Stimulated activated CD8-positive, alpha-beta memory T cell treated with anti-CD3 and anti-CD28 coated beads, Interleukin-4, amount 100 ng/mL, for 48 hours (primary cell): ENCODE measurements at places on chromosomes 6 and 20.

DNA sequence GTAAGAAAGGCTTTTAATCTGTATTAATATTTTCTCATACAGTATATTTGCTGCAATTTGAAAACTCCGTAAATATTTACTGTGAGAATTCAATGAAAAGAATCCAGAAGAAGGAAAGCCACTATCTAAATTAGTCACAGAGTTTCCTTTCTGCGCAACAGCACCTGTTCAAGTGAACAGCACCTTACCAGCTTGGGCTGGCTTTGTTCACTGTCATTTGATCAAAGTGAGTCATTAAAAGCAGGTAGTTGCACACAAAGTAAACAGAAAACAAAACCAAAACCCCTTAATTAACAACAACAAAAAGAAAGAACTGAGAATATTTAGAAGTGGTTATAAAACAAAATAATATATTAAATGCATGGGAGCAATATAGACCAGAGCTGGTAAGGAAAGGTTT, 12.8 kb downstream of the SMLR1 start:
- no peak for DNase-seq

- DNase-seq, result no peak
Measured at GRCh38 chr20:29874476-29875202, 1382.8 kb upstream of the DEFB115 start.

- DNase-seq, result no peak
Measured at GRCh38 chr6:6843057-6843627, 254.6 kb downstream of the LY86 start.

- no peak for DNase-seq
Measured at GRCh38 chr6:50442531-50443040, 270.7 kb upstream of the TFAP2D start.

- no peak for DNase-seq
Measured at GRCh38 chr20:1134355-1134754, 16.0 kb downstream of the PSMF1 start.

GRCh38 chr20:21520702-21521595, 7.1 kb upstream of the NKX2-2 start:
- no peak for DNase-seq

- no peak for DNase-seq
Measured at GRCh38 chr20:42441196-42441863, 748.4 kb downstream of the PTPRT start.

DNA sequence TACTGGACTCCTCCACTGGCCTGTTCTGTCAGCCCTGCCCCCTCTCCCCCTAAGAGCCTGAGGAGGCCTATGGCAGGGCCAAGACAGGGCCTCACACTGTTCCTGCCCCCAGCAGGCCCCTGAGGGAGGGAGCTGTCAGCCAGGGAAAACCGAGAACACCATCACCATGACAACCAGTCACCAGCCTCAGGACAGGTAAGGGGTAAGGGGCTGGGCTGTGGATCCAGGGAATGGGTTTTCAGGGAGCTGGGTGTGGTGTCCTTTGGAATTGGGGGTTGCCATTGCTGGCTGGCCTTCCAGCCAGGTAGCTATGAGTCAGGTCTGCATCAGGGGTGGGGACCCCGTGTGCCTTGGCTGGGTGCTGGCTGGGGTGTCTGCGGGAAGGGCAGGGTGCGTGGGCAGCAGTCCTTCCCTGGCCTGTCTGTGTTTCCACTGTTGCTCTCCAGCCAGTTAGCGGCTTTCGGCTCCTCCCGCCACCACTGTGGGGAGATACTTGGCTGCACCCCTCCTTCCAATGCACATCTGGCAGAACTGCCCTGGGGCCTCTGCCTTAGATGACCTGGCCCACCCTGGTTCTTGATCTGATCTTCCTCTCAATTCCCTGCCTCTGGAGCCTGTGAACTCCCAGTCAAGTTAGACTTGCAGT, 3.9 kb downstream of the SLC29A1 start:
- DNase-seq, result no peak

DNA sequence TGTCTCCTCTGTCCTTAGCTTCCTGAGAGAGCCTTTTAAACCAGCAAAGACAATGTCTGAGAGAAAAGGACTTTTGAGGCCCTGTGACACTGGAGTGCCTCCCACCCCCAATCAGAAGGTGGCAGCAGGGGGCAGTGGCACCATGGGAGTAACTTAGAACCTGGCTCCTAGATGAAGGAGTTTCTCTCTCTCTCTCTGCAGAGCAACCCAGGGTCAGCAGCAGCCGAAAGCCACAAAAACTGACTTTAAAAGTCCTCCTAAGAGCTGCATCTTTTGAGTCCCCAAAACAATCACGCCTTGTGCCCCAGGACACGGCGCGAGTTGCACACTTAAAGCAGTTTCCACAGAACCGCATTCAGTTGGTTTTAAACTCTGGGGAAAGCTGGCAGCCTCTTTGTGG, 5.3 kb upstream of the TCP11 start:
- peak; percentile 56 for DNase-seq
